ENCODE measurements at places on chromosomes 6 and 20.

DNA sequence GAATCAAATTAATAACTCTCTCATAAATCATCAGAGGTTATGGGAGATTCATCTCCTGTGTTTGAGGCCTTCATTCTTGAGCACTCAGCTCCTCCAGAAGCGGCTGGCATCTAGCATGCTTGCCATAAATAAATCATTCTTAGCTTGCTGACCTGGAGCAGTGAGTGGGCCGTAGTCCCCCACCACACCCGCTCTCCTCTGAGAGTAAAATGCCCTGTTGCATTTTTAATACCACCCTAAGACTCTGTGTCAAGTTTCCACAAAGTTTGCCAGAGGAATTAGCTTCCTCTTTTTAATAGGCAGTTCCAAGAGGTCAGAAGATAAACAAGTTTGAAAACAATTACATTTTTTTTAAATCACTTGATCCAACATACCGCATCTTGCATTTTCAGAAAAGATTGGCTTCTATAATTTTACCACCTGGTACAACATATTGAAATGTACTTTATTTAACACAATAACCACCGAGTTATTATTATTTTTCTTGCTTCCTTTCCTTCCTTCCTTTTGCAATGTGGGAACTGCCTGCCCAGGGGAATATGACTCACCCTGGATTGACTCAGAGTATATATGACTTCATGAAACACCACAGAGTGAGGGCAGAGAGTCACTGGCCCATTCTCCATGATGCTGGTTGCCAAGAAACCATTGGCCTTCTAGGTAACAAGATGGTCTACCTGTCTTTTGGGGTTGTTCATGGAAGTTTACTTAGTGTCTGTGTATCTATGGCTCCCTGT is 29.4 kb upstream of the CLIC5 start:
- DNase-seq = peak; percentile 91

DNA sequence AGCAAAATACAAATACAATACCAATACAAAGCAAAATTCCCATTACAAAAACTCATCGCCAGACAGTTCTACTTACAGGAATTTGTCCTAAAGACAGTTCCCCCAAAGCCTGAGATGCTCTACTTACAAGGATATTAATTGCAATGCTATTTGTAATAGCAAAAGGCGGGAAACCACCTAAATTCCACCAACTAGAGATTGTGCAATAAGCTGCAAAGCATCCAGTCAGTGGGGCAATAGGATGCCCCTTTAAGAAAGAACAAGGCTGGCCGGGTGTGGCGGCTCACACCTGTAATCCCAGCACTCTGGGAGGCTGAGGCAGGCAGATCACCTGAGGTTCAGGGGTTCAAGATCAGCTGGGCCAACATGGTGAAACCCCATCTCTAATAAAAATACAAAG is 39.1 kb downstream of the FAM209B start:
- DNase-seq = peak; percentile 48

- peak; percentile 87 for DNase-seq
These were observed 29.9 kb upstream of the PREP start for GRCh38 chr6:105432797-105433196.

GRCh38 chr20:9835302-9835701 is 3.6 kb downstream of the PAK5 start:
- DNase-seq = no peak

DNA sequence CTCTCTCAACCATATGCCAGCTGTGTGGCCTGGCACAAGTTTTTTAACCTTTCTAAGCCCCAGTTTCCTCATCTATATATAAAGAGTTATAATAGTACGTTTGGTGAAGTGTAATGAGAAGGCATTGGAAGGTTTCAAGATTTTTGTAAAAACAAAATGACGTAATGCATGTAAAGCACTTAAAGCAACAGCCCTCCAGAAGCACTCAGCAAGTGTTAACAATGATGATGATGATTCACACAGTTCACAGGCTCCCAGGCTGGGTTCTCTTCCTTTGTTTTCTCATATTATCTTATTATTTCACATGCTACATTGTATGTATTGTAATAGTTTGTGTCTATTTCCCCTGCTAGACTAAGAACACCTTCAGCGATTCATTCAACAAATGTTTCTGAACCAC is 6.2 kb downstream of the CEP250 start:
- peak; percentile 22 for DNase-seq

All from choroid plexus epithelial cell (primary cell).